ENCODE measurements at places on chromosomes 2 and 18. TPM values are rescaled to one million over a fixed set of nuclear protein-coding genes. Genes with fewer than 3 reads are reported as not detected.
A peak's percentile ranks its signal among the peaks of the same experiment; 100 is the strongest.

DNA sequence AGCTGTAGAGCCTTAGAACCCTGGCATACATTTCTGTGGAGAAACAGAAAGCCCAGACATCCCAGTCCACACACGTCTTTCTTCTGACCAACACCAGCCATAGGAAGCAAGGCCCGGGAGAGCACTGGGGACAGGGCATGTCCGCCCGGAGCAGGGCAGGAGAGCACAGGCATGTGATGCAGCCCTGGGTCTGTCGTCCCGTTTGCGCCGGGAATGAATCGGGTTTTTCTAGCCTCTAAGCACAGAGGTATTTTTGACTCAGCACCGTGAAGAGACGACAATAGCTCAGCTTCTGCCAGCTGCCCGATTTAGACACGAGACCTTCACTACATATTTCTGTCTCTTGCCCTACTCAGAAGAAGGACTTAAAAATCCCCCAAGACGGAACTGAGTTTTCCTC is 7.3 kb upstream of the AMMECR1L start:
- H3K4me1 ChIP-seq = no peaks in the 10 kb centered on the region
- H3K4me3 ChIP-seq = no peak overlapping the region
- no peaks in the 10 kb centered on the region for H3K36me3 ChIP-seq

The POTEI gene
- 1.4 TPM for total RNA-seq

The COX7A2L gene
- 98.8 TPM for total RNA-seq

The C2orf66 gene
- total RNA-seq = 0.34 TPM

- H3K4me3 ChIP-seq = no peak overlapping the region
- no peak overlapping the region for H3K27ac ChIP-seq
- no peak for DNase-seq
These were observed 24.6 kb downstream of the DOCK10 start for GRCh38 chr2:225017713-225018112.

DNA sequence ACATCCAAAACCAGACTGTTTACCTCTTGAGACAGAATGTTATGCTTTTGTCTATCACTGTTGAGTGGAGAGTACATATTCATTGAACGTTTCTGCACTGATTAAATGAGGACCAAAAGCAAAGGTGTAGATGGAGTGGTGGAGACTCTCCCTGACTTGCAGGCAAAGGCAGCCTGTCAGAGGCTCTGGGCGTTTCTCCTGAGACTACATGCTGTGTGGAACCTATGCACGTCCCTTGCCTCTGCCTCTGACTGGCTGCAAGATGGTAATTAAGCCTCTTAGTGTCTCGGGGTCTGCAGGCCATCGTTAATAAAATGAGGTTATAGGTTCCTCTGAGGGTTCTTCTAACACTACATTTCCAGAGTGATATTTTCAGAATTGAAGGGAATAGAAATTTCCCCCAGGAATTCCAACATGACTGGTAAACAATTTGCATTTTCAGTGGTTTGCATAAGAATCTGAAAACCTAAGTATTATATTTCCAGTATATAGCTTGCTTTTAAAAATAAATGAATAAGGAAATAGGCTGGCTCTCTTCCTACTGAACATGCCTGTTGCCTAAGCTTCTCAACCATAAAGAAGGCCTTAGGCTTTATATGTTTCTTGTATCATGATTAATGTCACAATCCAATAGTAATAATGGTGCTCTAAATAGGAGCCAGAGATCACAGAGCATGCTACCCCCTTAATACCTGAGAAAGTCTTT is 107.4 kb downstream of the FTCDNL1 start:
- H3K4me1 ChIP-seq = peaks cover 11% of the 10 kb centered on the region
- peaks cover 2% of the 10 kb centered on the region for H3K27me3 ChIP-seq
- H3K4me3 ChIP-seq = no peak overlapping the region
- no peak overlapping the region for H3K27ac ChIP-seq
- no peaks in the 10 kb centered on the region for H3K36me3 ChIP-seq

- no peak overlapping the region for H3K4me3 ChIP-seq
- peaks cover 5% of the 10 kb centered on the region for H3K4me1 ChIP-seq
- DNase-seq = no peak
- H3K36me3 ChIP-seq = no peaks in the 10 kb centered on the region
- H3K27me3 ChIP-seq = no peaks in the 10 kb centered on the region
- no peak overlapping the region for H3K27ac ChIP-seq
These were observed 95.5 kb upstream of the CREB1 start for GRCh38 chr2:207434306-207434705.

The CNGA3 gene
- 7.6 TPM for total RNA-seq

The VAMP5 gene
- total RNA-seq = 1.4 TPM

DNA sequence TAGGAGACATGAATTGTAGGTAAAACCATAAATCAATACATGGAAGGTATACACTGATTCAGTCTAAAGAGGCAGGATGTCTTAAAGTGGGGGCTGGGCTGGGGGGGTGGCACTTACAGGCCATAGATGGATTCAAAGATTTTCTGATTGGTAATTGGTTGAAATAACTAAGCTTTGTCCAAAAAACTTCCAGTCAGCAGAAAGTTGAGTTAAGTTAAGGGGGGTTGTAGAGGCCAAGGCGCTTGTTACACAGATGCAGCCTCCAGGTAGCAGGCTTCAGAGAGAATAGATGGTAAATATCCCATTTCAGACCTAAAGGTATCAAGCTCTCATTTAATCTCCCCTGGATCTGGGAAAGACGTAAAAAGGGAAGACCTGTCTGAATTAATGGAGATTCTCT is 233.6 kb upstream of the NRXN1 start:
- no peaks in the 10 kb centered on the region for H3K4me1 ChIP-seq
- no peak for DNase-seq
- H3K27ac ChIP-seq = no peak overlapping the region

DNA sequence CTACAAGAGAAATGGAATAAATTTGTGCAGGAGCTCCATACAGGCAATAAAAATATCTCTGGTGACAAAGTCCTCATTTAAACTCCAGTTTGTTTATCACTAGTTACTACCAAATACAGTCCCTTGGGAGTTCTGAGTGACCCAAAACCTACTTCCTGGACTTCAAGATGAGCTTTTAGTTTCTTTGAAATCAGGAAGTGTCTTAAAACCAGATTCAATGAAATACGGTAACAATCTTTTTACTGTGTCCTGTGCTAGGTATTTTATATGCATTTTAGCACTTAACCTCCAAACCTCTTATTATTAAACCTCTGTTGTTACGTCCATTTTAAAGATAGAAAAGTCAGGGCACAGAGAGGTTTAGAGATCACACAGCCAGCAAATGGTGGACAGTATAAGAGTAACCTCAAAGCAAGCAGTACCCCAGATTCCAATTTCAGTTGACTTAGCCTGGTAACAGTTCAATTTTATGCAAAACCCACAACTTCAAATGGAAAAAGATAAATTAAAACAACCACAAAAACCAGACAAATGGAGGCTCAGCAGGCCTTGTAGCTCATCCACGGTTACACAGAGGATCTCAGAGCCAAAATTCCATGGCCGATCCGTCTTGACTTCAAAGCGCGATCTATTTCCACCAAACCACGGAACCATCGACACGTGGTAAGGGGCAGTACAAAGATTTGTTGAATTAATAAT is 1.3 kb upstream of the KCMF1 start:
- H3K4me3 ChIP-seq = peak overlapping the region; percentile 97
- H3K27me3 ChIP-seq = peaks cover 7% of the 10 kb centered on the region
- no peaks in the 10 kb centered on the region for H3K36me3 ChIP-seq
- DNase-seq = no peak
- H3K4me1 ChIP-seq = peaks cover 21% of the 10 kb centered on the region

DNA sequence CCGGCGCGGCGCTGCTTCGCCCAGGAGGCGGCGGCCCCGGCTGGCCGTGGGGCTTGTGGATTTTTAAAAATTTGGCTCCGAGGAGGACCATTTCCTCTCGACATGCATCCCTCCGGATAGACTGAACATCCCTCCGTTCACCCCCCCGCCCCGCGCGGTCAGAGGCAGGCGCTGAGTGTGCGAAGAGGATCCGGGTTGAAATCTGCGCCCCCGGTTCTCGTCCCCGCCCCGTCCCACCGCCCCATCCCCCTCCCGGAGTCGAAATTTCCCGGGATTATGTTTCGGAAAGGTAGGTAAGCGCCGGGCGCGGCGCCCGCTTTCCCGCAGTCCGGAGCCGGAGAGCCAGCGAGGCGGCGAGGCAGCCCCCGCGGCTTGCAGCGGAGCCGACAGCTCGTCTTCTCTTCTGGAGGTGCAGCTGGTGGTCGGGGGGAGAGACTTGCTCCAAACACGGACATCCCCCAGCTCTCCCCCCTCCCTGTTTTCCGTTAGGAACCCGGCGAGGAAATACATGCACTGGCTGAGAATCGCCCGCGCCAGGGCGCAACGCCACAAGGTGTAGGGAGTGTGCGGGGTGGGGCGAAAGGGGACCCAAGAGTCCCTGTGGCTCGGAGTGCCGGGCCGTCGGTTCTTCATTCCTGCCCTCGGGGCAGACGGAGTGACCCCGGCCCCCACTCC is at the start of gene PRKCE:
TSS of gene PRKCE (plus strand) at position 261 of the 675 bp plus-strand sequence.
- DNase-seq = peak; percentile 68
- H3K4me1 ChIP-seq = peaks cover 27% of the 10 kb centered on the region
- peaks cover 6% of the 10 kb centered on the region for H3K27me3 ChIP-seq
- peak within 1 kb of the TSS; percentile 99 for H3K4me3 ChIP-seq
- H3K27ac ChIP-seq = peak within 1 kb of the TSS; percentile 96

DNA sequence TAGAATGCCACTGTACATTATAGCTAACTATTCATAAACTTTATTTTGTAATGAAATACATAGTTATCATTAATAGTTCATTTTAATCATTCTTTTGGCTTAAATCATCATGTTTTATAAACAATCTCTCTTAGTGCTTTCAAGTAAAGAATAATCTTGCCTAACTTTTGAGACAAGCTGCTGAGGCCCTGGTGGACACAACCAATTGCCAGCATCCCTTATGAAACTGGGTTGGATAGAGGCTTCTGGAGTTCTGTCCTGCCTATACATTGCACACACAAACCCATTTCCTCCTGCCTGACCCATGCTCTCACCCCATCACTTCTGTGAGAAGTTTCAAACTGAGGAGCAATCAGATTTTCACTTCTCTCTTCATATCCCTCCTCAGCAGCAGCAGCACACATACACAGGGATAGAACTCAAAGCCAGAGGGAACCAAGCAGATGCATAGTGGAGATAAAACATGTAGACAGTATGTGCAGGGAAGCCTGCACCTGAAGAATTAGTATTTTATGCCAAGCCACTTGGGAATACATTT is 450.0 kb upstream of the SLC14A2 start:
- H3K4me3 ChIP-seq = no peak overlapping the region
- H3K27me3 ChIP-seq = no peaks in the 10 kb centered on the region
- peaks cover 8% of the 10 kb centered on the region for H3K4me1 ChIP-seq
- no peak overlapping the region for H3K27ac ChIP-seq

DNA sequence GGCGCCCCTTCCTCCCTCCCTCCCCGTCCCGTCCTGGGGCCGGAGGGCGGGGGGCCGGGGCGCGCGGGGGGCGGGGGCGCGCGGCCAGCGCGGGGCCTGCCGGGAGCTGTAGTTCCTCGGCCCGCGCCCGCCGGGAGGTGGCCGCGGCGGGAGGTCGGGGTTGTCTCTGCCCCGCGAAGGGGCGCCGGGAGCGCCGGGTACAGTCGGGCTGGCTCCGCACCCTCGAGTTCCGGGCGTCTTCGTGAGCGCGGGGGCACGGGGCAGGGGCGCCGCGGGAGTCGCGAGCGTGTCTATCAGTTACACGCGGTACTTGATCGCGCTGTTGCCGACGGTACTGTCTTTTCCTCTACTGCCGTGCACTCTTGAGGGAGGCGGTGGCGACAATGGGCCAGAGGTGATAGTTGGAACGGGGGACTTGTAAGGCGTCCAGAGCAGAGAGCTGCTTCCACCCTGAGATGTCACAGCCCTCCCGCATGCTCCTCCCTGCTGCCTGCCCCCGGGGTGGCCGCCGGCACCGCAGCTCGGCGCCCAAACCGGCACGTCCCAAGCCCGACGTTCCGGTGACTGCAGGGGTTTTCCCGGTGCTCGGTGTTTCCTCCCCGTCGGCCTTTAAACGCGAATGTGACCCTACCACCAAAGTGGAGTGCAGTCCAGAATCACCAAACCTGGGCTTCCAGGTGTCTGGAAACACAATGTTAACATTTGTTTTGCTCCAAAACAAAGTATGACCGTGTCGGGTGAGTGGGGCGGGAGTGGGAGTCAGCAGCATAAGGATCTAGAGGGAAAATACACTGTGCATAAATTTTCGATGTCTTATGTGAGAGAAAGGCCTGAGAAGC is at the start of gene PRKD3:
TSS of gene PRKD3 (minus strand) at position 48 of the 839 bp plus-strand sequence. CDS start 8,309 bp downstream, outside the sequence.
- no peaks in the 10 kb centered on the region for H3K36me3 ChIP-seq
- DNase-seq = peak; percentile 52
- peak within 1 kb of the TSS; percentile 92 for H3K27ac ChIP-seq
- H3K4me3 ChIP-seq = peak within 1 kb of the TSS; percentile 94

DNA sequence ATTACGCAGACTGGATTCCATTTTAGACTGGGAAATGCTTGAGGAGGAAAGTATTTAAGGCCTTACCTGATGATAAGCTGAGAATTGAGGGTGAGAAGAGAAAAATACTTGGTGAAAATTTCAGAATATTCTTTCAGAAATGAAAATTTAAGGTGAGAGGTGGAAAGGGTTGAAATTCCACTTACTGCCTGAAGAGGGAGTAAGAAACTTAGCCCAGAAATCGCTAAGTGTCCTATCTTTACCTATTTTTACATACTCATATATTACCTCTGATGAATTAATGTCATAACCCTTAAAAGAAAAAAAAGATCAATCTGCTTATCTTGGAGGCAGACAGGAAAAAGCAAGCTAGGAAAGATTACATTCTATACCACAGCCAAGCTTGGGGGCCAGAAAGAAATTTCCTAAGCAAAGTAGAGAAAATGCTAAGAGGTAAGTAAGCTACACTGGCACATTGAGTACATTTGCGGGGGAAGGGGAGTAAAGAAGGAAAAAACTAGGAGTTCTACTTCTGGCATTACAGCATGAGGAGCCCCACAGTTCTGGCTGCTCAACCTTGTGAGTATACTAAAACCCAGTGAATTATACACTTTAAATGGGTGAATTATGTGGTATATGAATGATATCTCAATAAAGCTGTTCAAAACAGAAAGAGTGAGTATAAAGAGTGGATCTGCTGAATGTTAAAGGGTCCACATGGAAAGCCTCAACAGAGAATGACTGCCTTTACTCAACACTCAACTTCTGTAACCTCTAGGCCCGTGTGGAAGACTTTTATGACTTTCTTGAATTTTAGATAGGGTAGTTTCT is 33.8 kb downstream of the SMC6 start:
- H3K27me3 ChIP-seq = no peaks in the 10 kb centered on the region
- no peaks in the 10 kb centered on the region for H3K4me1 ChIP-seq
- no peak for DNase-seq
- no peak overlapping the region for H3K27ac ChIP-seq
- no peak overlapping the region for H3K4me3 ChIP-seq

GRCh38 chr2:46010223-46010924 is 286.8 kb upstream of the EPAS1 start:
- H3K27me3 ChIP-seq = no peaks in the 10 kb centered on the region
- no peaks in the 10 kb centered on the region for H3K4me1 ChIP-seq
- H3K36me3 ChIP-seq = no peaks in the 10 kb centered on the region
- no peak overlapping the region for H3K4me3 ChIP-seq
- no peak overlapping the region for H3K27ac ChIP-seq
- no peak for DNase-seq

- no peak overlapping the region for H3K27ac ChIP-seq
- DNase-seq = no peak
- H3K36me3 ChIP-seq = no peaks in the 10 kb centered on the region
- H3K4me3 ChIP-seq = no peak overlapping the region
- H3K27me3 ChIP-seq = no peaks in the 10 kb centered on the region
- H3K4me1 ChIP-seq = no peaks in the 10 kb centered on the region
These were observed 73.4 kb downstream of the RAPH1 start for GRCh38 chr2:203461746-203462145.

Data from glutamatergic neuron (in vitro differentiated cells).